ENCODE measurements at places on chromosomes 6 and 20.

DNA sequence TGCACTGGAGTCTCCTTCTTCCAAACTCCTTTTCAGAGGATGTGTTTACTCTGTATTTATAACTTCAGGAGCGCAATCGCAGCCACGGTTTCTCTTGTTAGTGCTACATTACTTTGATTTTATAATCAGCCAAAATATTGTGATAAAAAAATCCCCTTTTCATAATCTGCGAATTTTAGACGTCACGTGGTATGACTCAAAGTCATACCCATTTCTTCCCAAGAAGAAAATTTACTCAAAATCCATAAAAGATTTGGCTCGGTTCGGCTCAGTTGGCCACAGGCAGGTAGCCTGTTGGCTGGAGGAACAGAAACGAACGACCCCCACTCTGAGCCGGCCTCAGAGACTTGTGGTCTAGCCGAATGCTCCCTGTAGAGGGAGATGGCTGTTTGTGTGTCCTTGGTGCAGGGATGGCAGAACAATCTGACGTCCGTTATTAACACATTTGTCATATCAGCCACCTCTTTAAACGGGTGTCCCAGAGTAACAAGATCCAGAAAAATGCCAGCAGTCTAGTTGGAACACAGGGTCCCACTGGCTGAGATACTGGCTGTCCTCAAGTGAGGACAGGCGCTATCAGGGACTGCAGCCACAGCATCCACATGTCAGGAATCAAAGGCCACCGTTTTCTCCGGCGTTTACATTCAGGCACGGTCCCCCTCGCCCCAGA is 247.6 kb downstream of the DLL1 start:
- DNase-seq, result no peak

- no peak for DNase-seq
Measured at GRCh38 chr6:7432391-7433120, 42.9 kb downstream of the RIOK1 start.

- DNase-seq, result no peak
Measured at GRCh38 chr6:166085500-166085899, 82.2 kb downstream of the TBXT start.

GRCh38 chr6:149876241-149876933 is 12.2 kb upstream of the LRP11 start:
- DNase-seq, result no peak

DNA sequence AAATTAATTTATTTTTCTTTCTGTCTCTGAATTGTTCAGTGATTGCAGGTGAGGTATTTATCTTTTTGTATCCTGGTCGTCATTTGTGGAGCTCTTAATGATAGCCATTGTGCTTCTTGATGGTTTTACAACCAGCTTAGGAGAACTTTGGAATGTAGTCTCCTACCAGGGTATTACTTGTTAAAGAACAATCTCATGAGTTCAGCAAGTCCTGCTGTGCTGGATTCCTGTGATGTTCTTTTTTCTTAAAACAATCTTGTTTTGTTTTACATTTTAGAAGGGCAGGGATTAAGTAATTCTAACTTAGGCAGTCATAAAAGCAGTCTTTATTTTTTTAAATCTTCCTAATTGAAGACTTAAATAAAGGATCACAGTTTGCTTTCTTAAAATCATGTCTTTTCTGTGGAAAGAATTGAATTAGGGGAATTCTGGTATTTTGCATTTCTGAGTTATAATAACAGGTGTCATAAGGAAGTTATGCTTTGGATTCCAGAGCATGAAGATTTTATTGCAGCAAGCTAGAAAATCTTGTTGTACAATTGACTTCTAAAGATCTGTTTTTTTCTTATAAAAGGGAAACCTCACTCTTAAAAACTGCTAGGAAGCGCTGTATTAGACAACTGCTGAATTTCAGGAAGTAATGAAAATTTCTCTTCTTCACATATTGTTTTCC is 23.7 kb downstream of the RIOK1 start:
- DNase-seq, result no peak

GRCh38 chr6:33552252-33552651 is 27.8 kb downstream of the BAK1 start:
- no peak for DNase-seq

- DNase-seq, result no peak
Measured at GRCh38 chr6:119148825-119149525, 70.5 kb upstream of the FAM184A start.

- no peak for DNase-seq
Measured at GRCh38 chr6:157613011-157613522, 210.0 kb upstream of the SNX9 start.

- no peak for DNase-seq
Measured at GRCh38 chr20:50341880-50342637, 151.4 kb downstream of the CEBPB start.

- no peak for DNase-seq
Measured at GRCh38 chr6:37538107-37538506, 38.4 kb upstream of the CCDC167 start.

Measured in NCI-H1436 treated with DMSO at 0.1 percent for 48 hours (cell line).